GM13976 (cell line): ENCODE measurements at places on chromosomes 12 and 14.

DNA sequence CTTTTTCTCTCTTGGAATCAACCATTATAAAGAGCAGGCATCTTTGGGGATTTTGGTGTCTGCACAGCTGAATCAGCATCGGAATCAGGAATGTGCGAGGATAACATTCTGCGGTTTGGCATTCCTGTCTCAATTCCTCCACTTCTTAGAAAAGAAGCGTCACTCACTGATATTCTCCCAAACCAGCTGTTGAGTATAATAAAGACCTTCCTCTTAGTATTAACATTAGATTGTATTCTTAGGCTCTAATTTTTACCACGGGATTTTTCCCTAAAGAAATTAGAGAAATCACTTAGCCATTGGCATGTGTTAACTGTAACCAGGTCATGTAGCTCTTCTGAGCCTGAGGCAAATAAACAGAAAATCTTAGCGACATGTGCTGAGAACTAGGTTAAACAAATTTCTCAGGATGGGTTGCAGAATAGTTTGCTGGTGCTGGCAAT lies 128.7 kb downstream of the TMX1 start:
- no peak for DNase-seq

DNA sequence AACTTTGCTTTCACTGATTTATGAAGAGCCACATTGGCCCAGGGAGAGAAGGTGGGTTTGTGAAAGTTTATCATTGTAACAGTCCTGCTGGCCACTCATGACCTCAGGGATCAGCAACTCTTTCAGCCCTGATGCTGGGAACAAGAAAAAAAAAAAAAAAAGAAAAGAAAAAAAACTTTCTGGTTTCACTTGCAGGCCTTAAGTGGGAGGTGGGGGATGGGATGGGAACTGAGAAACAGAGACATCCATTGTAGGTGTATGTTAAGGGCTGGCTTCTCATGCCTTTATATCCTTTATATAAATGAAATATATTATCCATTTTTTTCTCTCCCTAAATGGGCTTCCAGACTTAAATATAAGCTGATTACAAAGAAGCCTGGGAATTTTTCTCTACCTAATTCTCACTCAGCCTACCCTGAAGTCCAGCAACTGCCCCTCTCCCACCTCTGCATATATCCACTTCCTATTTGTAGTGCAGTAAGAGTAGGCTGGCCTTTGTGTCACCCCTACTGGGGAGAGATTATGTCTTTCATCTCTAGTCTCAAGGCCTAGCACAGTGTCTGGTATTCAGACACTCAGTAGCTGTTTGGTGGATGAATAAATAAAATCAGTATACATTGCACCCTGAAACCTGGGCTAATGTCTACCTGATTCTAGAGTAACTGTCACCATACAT lies 187.1 kb downstream of the KICS2 start:
- DNase-seq: peak; percentile 19

GRCh38 chr12:111398530-111398929 lies 7.2 kb upstream of the SH2B3 start:
- peak; percentile 5 for DNase-seq

DNA sequence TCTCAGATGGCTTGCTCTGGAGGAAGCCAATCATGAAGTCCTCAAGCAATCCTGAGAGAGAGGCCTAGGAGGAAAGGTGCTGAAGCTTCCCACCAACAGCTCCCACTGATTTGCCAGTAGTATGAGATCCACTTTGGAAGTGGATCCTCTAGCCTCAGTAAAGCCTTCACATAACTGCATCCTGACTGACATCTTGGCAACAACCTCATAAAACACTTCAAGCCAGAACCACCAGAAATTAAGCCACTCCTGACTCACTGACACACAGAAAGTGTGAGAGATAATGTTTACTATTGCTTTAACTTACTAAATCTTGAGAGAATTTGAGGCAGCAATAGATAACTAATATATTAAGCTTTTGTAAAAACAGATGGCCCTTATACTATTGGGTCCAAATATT lies 11.7 kb upstream of the TMX1 start:
- no peak for DNase-seq

DNA sequence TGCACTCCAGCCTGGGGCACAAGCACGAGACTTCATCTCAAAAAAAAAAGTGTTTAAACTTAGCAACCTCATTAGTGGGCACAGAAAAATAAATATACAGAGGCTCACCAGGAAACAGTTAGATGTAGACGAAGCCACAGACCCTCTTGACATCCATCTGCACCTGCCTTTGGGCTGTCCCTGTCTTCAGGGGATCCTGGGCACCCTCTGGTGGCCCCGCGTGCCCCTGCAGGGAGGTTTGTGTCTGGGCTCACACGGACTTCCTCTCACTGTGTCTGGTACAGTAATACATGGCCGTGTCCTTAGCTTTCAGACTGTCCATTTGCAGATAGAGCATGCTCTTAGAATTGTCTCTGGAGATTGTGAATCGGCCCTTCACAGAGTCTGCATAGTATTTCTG lies 916.5 kb downstream of the TMEM121 start:
- peak; percentile 19 for DNase-seq

- DNase-seq: peak; percentile 69
These were observed 1.1 kb upstream of the ARG2 start for GRCh38 chr14:67618617-67619063.

- no peak for DNase-seq
These were observed 12.5 kb downstream of the SYT10 start for GRCh38 chr12:33427071-33427470.

DNA sequence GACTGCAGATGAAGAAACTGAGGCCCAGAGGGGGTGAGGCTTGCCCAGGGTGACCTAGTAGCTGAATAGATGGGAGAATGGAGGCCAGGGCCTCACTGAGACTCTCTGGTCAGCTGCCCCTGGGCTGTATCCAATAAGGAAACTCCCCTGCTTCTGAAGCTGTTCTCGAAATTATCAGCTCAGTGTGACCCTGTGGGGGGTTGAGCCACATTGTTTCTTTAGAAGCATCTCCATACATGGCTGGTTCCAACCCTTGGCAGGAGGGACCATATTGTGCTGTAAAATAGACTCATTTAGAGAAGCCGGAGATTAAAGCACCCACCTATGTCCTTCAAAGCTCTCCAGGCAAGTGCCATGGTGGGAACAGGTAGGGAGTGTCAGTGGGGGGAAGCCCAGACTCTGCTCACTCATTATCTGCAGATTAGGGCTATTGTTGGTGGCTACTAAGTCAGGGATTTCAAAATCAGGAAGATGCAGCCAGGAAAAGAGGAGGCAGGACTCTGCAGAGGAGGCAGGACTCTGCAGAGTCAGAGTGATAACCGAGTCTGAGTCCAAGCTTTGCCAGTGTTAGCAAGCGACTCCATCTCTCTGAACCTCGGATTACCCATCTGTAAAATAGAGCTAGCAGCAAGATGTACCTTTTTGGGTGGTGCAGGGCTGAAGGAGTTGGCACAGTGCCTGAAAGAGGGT lies 3.5 kb downstream of the SERPINA5 start:
- DNase-seq: no peak

DNA sequence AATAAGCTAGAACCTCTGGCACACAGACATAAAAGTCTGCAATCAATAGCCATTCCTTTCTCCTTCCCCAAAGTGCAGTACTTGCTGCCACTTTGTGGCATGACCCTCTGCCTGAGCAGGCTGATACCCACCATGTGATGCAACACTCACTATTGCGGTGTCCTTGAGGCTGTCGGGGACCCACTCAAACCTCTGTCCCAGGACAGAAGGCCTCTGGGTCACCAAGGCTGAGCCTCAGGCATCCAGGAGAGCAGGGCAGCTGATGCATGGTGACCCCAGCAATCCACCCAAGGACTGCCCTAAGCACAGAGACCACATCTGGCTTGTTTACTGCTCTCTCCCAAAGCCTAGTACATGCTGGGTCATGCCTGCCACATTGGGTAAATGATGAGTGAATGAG lies 114.2 kb downstream of the DPF3 start:
- no peak for DNase-seq

DNA sequence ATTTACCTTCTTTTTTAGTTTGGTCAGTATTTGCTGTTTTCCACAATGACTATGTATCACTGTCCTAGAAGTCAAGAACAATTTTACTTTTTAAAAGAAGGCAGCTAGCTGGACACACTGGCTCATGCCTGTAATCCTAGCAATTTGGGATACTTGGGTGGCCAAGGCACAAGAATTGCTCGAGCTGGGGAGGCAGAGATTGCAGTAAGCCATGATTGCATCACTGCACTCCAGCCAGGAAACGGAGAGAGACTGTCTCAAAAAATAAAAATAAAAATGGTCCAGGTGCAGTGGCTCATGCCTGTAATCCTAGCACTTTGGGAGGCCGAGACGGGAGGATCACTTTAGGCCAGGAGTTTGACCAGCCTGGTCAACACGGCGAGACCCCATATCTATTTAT lies 28.3 kb downstream of the MDM1 start:
- DNase-seq: no peak

DNA sequence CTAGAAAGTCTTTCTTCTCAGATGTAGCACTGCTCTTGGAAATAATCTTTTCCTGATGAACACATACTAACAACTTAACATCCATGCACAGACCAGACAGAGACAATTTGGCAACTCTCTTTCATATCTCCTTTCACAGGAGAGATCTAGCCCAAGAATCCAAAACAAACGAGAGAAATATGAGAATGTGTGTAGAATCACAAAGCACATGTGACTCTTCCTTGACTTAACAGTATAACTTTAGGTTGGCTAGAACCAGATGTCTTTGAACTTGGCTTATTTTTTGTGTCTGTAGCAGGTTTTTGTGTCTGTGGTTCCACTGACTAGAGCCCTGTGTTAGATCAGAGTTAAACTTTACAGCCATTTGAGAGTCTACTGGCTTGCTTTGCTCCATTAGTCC lies 114.2 kb downstream of the STXBP6 start:
- no peak for DNase-seq

DNA sequence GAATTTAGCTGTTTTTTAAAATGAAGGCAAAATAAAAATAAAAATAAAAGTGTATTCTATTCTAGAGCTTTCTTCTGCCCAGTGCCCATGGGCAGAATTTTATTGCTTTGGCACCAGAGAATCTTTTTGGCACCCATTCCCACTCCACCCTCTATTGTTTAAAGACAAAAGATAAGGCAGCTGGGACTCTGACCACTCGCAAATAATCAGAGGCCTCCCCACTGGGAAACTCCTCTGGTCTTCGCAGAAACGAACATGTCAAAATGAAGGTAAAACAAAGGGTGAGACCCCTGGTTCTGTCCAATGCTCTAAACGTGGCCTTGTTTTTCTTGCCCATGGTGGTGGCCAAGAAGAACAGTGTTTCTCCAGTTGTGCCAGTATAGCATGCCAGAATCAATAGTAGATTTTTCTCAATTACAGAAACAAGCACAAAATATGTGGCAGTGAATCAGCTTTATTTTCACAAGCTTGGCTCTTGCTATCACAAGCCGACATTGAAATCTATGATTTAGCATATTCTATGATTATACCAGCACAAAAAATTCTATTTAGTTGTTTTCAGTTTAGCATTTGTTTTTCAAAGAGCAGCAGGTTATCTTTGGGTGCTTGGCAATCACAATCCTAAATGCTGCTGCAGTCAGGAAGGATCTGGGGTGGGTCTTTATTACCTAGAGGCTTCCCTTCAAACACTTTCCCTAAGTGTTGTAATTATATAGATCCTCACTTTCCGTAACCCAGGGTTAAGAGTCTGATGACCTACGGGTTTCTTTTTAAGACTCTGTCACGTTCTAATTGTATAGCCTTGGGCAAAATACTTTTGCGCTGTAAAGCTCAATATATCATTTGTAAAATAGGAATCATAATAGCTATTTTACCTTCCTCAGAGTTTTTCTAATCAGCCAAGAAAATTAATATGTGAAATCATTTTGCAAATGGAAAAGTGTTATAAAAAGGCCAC lies 50.5 kb downstream of the KITLG start:
- DNase-seq: no peak

GRCh38 chr12:51246254-51246853 lies 7.7 kb downstream of the DAZAP2 start:
- peak; percentile 50 for DNase-seq

DNA sequence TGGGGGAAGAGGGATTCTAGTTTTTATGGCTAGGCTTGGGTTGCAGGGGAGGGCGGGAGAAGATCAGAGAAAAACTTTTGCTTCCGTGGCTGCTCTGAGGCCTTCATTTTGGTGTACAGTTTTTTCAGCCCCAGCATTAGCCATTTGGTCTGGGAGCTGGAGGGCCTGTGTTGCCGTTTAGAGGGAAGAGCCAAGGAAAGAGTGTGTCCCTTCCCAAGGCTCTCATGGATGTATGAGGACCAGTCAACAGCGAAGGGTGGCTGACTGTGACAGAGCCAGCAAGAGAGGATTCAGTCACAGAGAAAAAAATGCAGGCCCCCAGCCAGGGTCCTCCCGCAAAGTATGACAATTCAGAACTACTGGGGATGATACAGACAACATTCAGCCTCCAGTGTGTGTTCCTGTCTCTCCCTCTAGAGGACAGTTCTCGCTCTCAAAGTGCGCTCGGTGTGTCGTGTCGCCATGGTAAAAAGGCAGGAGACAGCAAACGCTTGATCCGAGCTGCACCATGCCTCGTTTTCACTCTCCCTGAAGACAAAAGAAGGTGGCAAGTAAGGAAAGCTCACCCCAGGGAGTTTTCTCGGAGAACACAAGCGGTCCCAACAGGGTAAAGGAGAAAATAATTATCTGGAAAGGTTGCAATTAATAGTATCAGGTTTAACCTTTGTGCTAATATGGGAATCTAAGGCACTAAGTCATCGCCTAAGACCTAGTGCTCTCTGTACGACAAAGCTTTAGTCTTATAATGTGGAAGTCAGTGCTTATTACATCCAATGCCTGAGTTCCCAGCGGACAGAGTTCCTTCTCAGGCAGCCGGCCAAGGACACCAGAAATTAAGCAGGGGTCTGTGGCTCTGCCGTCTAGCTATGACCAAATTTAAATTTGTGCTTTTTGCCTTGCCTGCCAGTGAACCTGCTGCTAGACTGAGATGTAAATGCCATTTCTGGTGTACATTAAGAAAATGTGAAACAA lies 157.3 kb upstream of the PLXNC1 start:
- DNase-seq: no peak

GRCh38 chr12:49687941-49688340 lies 19.3 kb downstream of the FMNL3 start:
- no peak for DNase-seq

GRCh38 chr14:51014086-51014485 lies 69.8 kb upstream of the PYGL start:
- no peak for DNase-seq

DNA sequence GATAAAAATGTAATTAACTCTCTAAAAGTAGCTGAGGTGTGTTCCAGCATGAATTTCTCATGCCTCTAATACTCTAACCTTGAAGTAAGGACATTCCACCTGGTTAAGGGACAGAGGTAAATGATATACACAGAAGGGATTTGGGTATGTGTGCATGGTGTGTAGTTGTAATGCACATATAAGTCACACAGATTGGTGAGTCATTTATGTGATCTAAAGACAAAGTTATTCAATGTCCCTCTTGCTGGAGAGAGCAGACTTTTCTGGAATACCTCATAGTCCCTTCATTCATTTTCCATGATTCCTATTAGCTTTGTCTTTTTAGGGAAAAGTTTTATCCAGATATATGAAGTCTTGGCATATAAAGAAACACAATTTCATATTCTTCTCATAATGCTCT lies 234.9 kb downstream of the SNAPC1 start:
- DNase-seq: no peak
